ENCODE measurements at places on chromosomes 7 and 10.

GRCh38 chr7:91551377-91552175, 287.3 kb downstream of the FZD1 start:
- no peak for DNase-seq

GRCh38 chr7:51226916-51227535, 89.6 kb downstream of the COBL start:
- DNase-seq: no peak

GRCh38 chr7:115359119-115359518, 437.2 kb downstream of the MDFIC start:
- no peak for DNase-seq

GRCh38 chr7:94400022-94400421, 5.3 kb downstream of the COL1A2 start:
- DNase-seq: no peak

DNA sequence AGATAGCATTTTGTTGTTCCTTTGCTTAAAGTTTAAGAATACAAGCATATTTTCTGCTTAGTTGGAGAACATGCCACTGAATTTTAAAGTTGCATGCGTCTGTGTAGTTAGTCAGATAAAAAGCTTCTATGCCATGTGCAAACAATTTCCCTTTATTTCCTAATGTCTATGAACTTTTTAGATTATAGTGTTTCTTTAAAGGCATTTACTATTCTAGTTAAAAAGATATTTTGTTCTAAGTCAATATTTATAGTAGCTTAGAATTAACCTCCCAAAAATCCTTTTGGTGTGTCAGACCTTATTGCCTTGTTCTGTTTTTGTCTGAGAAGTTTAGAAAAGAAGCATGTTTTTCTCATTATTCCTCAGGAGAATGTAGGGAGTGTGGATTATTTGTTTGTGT, 99.0 kb upstream of the GATA3 start:
- DNase-seq: no peak

GRCh38 chr7:22332461-22332870, 24.5 kb downstream of the RAPGEF5 start:
- no peak for DNase-seq

- DNase-seq: no peak
Measured at GRCh38 chr10:550665-551372, 138.6 kb downstream of the DIP2C start.

GRCh38 chr10:23384364-23384763, 39.8 kb upstream of the C10orf67 start:
- no peak for DNase-seq

GRCh38 chr10:6204341-6205191, 1.8 kb downstream of the PFKFB3 start:
- DNase-seq: no peak

- no peak for DNase-seq
Measured at GRCh38 chr7:117791877-117792780, 81.1 kb downstream of the CTTNBP2 start.

DNA sequence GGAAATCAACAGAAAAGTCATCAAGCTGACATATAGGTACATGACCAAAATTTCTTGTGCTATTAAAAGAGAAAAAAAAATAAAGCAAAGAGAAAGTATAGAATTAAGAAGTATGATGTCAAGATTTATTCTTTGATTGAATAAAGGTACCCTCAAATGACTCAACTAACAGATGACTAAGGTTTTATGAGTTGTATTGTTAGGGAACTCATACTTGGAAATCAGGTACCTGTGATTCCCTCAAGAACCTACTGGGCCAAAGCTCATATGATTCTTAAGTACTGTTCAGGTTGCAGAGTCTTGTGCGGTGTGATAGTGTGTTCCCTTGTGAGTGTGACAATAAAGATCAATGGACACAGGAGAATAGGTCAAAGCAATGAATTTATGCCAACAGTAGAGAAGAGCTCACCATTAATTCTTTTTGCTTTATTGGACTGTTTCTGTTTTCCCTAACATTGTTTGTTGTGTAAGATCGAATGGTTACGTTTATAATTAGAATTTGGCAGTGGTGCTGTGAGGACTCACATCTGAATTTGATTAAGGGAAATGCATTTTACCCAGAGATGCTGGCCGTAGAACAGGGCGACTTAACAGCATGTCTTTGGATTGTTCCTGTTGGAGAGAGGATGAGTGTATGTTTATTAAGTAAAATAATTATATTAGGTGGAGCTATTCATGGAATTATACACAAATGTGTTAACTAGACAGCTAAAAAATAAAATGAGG, 293.2 kb upstream of the SEMA3D start:
- no peak for DNase-seq

GRCh38 chr7:42010751-42011150, 226.3 kb downstream of the GLI3 start:
- no peak for DNase-seq

- no peak for DNase-seq
Measured at GRCh38 chr10:48520594-48520993, 84.3 kb downstream of the ARHGAP22 start.

- no peak for DNase-seq
Measured at GRCh38 chr7:47327698-47328391, 254.1 kb downstream of the TNS3 start.
